ENCODE measurements at places on chromosomes 3 and 15.

- DNase-seq, result no peak
Observed at GRCh38 chr3:136136454-136136853, 59.7 kb downstream of the MSL2 start.

DNA sequence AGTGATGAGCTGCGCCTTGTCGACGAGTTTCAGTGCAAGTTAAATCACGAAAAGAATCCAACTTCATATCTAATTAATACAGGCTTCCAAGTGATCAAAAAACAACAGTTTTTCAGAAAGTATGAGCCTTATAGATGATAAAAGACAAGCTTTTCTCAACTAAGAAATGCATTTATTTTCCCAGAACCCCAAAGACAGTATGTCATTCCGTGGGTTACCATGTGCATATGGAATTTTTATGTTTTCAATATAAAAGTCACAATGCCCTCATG lies 442.8 kb downstream of the MAGI1 start:
- no peak for DNase-seq

DNA sequence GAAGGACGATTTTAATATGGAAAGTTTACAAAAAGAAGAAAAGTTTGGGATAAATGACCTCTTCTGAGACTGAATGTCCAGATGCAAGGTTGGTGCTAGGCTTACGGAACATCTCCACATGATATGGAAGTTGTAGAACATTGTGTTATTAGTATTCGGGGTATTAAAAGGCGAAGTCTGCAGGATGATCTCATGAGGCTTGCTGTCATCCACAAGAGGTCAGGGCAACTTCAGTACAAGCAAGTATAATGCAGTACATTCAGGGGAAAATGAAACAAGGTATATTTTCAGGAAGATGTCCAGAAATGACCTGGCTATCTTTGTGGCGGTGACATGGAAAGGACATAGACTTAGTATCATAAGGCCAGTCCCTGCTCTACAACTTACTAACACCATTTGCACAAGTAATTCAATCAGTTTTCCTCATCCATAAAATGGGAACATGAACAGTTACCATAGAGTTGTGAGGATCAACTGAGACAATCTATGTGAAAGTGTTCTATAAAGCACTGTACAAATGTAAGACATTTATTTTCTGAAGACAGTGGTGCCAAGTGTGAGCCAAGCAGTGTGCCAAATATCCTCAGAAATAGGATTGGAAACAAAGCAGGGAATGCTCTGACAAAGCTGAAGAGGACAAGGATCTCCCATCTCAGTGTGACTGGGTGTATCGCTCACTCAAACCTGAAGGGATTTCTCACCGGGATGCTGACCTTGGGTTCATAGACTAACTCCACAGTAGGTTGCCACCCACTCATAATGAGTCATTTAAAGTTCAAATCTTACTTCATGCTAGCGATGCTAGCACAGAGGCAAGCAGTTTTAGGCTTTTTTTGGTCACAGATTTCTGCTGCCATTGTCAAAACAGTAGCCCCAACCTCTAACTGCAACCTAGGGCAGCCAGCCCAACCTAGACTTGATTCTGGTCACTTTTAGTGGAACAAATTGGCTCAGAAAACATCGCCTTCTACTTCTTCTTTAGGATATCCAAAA lies 118.3 kb downstream of the TIGIT start:
- no peak for DNase-seq

GRCh38 chr3:106341586-106342162 lies 472.9 kb upstream of the CBLB start:
- no peak for DNase-seq

- DNase-seq, result no peak
Observed at GRCh38 chr15:91844928-91845327, 8.6 kb upstream of the SLCO3A1 start.

All from CD4-positive, alpha-beta T cell treated with Interleukin-12 subunit alpha and Interleukin-12 subunit beta, for 1 hour (primary cell).